ENCODE measurements at places on chromosomes 5 and 9.

- no peak for DNase-seq
These were observed 164.1 kb upstream of the ZNF618 start for GRCh38 chr9:113712053-113712452.

GRCh38 chr9:631596-631995 is 209.9 kb upstream of the DMRT1 start:
- no peak for DNase-seq

GRCh38 chr5:161602736-161603135 is 56.2 kb upstream of the GABRB2 start:
- DNase-seq: no peak

GRCh38 chr5:43010935-43011315 is 29.2 kb downstream of the ANXA2R start:
- no peak for DNase-seq

DNA sequence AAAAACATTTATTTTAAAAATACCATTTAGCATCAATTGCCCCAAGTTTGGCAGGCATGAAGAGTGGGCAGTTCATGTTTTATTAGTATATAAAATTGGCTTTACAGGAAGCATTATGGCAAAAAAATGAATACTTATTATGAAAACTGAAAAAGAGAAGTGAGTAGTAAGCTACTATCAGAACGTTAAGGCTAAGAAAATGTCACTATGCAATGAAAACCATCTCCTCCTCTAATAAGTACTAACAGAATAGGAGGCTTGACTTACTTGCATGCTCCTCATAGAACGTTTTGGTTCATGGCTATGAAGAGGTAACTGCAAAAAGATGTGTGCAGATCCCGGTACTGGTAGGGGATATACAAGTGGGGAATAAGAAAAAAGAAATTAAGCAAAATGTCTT is 23.6 kb downstream of the TICAM2 start:
- DNase-seq: no peak

DNA sequence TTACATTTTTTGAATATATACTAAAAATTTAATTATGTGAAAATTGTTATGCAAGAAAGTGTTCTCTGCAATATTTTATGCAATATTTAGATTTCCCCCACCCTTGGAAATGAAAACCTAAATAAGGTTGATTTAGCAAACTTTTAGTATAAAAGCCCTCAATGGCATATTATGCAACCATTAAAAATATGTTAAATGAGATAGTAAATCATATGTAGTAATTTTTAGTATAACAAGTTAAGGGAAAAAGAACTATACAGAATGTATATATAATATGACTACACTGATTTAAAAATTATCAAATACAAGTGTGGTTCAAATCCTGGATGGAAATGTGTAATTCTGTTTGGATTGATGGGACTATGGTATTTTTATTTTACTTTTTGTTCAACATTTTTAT is 116.9 kb upstream of the MEF2C start:
- DNase-seq: no peak

GRCh38 chr5:157476702-157477408 is 16.8 kb downstream of the NIPAL4 start:
- peak; percentile 39 for DNase-seq

DNA sequence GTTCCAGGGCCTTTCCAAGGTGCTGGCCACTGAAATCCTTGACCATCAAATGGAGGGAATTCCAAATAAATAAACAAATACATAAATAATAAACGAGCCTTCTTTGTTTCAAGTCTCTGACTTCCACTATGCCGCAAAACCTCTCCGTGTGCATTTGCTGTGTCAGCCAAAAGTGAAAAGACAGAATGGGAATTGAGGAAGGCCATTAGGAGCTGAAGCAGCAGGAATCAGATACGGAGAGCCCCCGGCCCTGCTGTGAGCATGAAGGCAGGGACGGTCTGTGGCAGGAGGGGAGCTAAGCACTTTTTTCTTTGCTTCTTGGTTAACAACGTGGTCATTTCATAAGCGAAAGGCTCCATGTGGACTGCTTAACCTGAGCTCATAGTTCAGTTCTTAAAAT is 26.1 kb downstream of the PLPPR1 start:
- no peak for DNase-seq

- no peak for DNase-seq
These were observed 11.2 kb downstream of the IRF1 start for GRCh38 chr5:132479111-132479951.

DNA sequence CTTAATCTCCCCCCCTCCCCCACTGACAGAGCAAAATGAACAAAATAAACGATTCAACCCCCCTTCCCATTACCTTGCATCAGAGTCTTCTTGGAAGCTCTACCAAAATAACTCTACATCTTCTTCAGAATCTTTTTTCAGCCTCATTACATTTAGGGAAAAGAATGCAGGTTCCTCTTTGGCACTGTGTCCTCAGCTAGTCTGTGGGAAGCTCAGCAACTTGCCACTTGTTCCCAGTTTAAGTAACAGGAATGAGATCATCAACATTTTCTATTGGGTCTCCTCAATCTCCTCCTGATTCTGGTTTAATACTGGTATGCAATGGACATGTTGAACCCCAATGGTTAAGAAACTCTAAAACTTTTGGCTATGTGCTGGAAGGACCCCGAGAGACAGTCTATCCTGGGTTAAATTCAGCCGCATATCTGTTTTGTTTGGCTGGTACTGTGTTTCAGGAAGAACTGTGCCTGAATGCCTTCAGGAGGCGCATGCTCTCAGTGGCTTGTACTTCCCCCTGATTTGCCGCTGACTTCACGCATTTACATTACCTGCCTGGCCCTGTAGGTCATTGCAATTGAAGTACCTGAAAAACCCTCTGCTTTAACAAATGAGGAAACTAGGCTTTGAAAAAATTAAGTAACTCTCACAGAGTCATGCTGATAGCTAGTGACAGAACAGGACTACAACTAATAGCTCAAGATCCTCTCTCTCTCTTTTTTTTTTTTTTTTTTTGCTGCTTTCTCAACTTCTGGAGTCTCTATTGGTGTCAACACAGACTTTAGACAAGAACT is 78.1 kb upstream of the HMHB1 start:
- no peak for DNase-seq

DNA sequence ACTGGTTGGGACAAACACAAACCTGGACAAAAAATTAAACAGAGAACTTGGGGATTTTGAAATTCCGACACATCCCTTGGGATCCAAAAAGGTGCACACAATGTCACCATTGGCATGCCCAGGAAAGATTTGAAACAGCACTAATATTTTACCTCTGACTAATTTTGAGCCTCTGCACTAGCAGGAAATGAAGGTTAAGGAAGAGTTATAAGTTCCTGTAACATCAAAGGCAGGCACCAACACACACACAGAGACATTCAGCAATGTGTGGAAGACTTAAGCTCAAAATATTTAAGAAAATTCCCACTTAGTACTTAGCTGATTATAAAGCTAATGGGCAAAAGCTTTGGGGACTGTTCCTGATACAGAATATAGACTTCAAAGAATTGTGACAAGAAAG is 247.0 kb downstream of the CDH9 start:
- no peak for DNase-seq

DNA sequence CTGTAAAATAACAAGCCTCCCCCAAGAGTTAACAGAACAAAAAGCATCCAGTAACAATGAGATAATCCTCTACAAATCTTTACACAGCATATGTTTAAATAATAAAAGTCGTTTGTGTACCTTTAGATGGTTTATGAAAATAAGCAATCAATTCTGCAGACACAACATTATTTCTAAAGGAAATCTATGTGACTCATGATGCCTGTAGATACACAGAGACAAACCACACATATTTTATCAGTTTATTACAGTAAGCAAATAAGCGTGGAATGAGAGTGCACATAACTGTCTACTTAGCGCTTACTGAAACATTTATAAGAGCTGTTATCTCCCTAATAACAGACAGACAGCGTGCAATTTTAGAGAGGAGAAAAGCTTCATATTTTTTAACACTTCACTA is 243.6 kb downstream of the AP3B1 start:
- no peak for DNase-seq

- no peak for DNase-seq
These were observed 164.7 kb upstream of the PTGER4 start for GRCh38 chr5:40514976-40515375.

GRCh38 chr9:36140086-36141084 is 3.9 kb downstream of the GLIPR2 start:
- no peak for DNase-seq

GRCh38 chr9:27569406-27569805 is 3.9 kb downstream of the C9orf72 start:
- DNase-seq: peak; percentile 3

GRCh38 chr5:93793159-93793781 is 51.9 kb upstream of the POU5F2 start:
- no peak for DNase-seq

GRCh38 chr9:130782886-130783530 is 52.0 kb upstream of the ABL1 start:
- DNase-seq: no peak

DNA sequence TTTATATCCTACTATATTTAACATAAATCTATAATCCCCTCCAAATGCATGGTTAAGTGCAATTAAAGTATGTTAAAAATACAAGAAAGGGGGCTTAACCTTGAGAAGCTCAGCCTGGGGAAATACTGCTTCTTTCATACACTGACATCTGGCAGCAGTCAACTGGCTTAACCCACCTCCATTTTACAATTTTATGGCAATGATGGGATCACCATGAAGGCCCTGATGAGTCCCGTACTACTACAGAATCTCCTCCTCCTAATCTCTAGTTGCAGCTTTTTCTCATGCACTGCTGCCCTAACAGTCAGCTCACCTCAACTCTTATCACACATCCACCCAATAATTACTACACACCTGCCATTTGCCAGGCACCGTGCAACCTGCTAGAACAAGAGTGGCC is 40.9 kb downstream of the ZNF608 start:
- no peak for DNase-seq

Data from NCI-H510A treated with DMSO at 0.1 percent for 48 hours (cell line).